D341Med (cell line): ENCODE measurements at places on chromosomes 3 and 15.
A peak's percentile ranks its signal among the peaks of the same experiment; 100 is the strongest.

DNA sequence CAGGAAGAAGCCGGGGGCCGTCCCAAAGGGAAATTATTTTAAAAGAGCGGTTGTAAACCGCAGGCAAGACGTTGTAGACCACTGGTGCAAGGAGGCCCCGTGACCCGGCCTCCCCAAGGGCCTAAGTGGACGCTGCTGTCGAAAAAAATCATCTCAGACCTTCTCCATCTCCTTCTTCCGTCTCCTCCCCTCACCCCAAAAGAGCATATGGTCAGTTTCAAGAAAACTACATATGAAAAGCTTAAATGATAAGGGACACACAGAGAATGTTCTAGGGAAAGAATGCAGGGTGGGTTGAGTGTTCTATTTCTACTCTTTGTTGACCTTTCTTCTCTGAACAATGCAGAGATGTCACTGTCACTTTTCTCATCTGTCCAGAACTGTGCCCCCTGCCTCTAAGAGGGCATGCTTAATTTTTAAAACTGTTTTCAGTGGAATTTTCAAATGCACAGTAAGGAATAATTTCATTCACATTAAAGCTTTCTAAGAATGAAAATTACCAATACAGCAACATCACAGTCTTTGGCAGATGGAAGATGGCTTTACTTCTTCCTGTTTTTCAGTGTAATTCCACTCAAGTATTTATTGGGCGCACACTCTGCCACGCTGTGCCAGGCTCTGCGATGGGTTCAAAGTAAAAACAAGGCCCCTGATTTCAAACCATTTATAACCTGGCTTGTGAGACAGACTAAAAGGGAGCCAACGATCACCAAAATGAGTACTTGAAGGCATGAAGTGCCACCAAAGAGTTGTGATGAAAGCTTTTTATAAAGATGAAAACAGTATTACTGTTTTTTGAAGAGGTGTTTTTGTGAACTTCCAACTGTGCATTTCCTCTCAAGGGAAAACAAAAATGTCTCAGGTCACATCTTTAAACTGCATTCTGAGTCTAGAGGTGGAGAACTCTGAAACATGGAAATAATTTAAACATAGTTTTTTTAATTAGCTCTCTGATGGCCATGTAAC lies 891 bp upstream of the TOP2B start:
- no peak for DNase-seq

- DNase-seq: no peak
Observed at GRCh38 chr3:169907944-169908343, 3.4 kb upstream of the SAMD7 start.

DNA sequence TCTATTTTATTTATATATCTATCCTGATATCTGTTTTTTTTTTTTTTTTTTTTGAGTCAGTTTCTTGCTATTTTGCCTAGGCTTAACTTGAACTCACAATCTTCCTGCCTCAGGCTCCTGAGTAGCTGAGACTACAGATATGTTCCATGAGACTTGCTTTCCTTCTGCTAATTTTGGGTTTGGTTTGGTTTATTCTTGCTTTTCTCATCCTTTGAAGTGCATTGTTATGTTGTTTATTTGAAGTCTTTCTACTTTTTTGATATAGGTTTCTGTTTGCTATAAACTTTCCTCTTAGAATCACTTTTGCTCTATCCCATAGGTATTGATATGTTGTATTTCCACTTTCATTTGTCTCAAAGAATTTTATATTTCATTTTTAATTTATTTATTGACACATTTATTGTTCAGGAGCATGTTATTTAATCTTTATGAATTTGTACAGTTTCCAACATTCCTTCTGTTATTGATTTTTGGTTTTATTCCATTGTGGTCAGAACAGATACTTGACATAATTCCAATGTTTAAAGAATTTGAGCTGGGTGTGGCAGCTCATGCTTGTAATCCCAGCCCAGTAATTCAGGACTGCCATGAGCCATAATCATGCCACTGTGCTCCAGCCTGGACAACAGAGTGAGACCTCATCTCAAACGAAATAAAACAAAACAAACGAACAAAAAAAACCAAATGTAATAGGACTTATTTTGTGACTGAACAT lies 62.3 kb upstream of the PLSCR4 start:
- no peak for DNase-seq

GRCh38 chr15:69436951-69437350 lies 15.7 kb upstream of the RPLP1 start:
- no peak for DNase-seq

DNA sequence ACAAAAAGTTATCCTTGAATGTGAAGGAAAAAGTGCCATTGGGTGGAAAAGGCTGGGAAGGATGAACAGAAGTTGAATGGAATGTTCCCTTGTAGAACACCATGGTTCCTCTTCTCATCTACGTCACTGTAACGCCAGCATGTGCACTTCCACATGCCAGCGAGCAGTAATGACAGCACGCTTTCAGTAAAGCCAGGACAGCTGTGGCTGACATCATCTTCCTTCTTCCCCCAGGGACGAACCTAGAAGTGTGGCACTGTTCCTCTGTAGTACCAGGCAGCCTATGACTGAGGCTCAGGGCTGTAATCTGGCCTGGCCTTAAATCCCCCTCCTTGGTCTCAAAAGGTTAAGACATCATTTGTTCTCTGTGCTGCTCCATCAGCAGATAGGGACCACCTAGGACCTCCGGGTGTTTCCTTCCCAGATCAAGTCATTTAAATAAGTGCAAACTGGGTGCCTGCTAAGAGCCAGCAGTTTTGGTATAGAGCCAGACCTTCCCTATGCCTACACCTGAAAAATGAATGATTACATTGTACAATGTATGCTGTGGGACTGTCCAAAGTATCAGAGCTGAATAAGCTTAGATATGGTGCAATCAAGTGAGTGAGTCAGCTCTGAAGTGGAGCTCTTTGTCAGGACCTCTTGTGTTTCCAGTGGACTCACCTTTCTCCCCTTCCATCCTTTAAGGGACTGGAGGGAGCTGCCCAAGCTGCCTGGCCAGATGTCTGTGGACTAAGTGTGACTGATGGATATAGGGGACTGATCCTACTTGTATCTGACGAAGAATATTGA lies 5.6 kb upstream of the SRPRB start:
- no peak for DNase-seq

DNA sequence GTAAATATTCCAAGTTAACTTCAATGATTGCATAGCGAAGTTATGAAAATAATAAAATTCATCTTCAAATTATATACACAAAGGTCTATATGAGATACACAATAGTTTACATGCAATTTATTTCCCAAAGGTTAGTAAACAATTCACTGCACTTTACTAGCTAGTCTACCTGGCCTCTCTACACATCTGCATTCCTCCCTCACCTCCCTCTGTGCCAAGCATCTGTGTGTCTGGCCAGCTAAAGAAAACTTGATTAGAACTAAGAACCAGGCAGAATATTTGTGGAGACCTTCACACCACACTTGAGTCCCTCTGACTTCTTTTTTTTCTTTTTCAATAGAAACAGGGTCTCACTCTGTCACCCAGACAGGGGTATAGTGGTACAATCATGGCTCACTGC lies 61.4 kb downstream of the LRRFIP2 start:
- no peak for DNase-seq

DNA sequence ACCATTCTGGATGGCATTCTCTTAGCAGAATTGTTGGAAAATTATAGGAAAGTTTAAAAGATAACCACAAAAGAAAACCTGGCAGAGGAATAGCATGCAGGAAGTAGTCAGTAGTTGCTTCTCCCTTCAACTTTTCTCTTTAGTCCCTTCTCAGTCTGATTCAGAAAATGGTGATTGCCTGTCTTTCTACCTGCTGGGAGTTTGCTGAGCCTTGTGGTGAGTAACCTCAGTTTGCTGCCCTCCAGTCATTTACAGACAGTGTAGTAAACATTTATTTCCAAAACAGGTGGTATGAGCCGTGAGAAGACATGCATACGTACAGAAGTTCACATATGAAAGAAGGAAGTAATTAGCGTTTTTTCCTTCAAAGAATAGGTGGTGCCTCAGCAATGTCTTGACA lies 224.7 kb upstream of the POU1F1 start:
- no peak for DNase-seq

- no peak for DNase-seq
Observed at GRCh38 chr3:16402451-16402850, 111.0 kb downstream of the RFTN1 start.

DNA sequence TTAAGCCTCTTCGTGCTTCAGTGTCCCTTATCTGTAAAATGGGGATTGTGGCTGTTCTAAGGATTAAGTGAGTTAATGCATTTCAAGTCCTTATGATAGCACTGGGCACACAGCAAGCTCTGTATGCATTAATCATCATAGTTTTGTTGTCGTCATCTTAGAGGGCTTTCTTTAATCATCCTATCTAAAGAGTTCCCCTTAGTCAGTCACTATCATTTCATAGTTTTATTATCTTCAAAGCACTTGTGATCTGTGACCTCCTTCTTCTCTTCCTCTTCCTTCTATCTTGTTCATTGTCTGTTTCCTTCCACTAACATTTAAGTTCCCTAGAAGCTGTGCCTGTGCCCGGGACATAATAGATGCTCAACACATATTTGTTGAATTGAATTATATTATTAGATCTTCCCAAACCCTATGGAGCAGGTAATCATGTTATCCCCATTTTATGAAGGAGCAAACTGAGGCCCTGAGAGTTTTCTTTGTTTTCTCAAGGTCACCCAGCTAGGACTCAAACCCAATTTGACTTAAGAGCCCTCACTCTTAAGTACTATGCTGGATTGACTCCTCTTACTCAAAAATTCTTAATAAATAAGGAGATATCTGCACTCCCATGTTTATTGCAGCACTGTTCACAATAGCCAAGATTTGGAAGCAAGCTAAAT lies 24.1 kb downstream of the DUOX2 start:
- DNase-seq: no peak

- no peak for DNase-seq
Observed at GRCh38 chr3:55765398-55765797, 278.3 kb upstream of the WNT5A start.

GRCh38 chr15:63729115-63729884 lies 104.4 kb downstream of the HERC1 start:
- no peak for DNase-seq

- DNase-seq: no peak
Observed at GRCh38 chr3:36165509-36166290, 214.6 kb upstream of the STAC start.

GRCh38 chr3:119558626-119559317 lies 642 bp downstream of the CD80 start:
- no peak for DNase-seq

GRCh38 chr3:186107215-186108105 lies 1.4 kb downstream of the ETV5 start:
- peak; percentile 87 for DNase-seq

DNA sequence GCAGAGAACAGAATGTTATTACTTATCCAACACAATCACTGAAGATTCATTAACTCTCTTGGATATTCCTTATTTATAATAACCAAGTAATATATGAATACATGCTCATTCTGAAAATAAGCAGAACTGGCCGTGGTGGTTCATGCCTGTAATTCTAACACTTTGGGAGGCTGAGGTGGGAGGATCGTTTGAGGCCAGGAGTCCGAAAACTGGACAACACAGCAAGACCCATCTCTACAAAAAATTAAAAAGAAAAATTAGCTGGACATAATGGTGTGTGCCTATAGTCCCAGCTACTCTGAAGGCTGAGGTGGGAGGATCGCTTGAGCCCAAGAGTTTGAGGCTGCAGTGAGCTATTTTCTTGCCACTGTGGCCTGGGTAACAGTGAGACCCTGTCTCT lies 25.9 kb downstream of the RNF168 start:
- no peak for DNase-seq

GRCh38 chr3:119637679-119638477 lies 22.5 kb downstream of the POPDC2 start:
- DNase-seq: no peak

GRCh38 chr15:50879016-50879617 lies 29.4 kb upstream of the AP4E1 start:
- DNase-seq: no peak

DNA sequence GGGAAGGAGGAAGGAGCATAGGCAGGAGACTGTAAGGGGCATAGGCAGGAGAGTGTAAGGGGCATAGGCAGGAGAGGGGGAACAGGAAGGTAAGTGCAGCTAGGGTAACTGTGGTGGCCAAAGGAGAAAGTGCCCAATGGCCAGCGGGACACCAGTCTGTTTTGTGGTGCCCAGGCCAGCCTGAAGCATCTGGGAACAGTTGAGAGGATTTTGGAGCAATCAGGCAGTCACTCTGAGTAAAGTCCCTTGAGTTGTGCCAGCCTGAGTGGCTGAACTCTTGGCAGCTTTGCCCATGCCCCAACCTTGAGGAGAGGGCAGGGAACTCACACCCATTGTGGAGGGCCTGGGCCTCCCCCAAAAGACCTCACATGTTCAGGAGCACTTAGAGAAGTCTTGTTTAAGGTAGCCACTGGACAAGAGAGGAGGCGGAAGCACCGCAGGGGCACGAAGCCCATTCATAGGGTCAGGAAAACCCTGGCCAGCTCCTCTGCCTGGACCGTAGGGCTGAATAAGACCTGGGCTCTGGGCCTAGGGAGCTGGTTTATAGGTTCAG lies 3.5 kb upstream of the TGM5 start:
- no peak for DNase-seq

DNA sequence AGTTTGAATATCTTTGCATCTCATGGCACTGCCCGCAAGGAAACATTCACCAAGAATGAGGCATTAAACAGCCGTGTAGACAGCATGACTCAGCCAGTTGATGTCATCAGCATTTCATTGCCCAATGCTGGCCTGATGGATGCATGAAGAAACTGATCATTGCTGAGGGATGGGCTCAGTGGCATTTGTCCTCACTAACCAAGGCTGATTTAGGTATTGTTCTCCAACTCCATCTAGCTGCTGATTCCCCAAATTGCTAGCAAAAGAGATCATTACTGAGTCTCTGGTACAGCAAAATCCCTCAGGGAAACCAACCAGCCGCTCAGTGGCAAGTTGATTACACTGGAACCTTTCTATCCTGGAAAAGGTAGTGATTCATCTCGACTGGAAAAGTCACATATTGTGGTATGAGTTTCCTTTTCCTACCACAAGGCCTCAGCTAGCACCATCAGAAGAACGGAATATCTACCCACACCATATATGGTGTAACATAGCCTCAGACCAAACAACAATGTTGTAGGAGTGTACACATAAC lies 186.5 kb upstream of the GAP43 start:
- DNase-seq: no peak

DNA sequence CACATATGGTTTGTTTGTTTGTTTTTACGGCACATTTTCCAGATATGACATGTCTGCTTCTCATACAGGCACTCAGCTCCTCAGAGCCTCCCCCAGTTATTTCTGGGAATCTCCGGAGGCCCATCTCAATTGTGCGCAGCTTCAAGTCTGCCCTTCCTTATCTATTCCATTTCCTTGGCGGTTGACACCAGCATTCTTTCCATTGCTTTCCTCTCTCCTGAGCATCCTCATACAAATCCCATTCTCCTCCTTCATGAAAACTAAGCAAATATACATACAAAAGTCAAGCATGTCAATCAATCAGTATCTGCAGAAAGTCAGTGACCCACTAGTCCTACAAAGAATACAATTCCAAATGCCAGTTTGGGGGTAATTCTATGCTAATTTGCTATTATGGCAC lies 166.7 kb downstream of the SQOR start:
- DNase-seq: no peak

- DNase-seq: no peak
Observed at GRCh38 chr3:3699816-3700633, 99.2 kb upstream of the LRRN1 start.
